Stimulated activated CD8-positive, alpha-beta memory T cell treated with anti-CD3 and anti-CD28 coated beads, Interleukin-12 subunit alpha, Interleukin-12 subunit beta, amount 100 ng/mL, for 4 hours (primary cell): ENCODE measurements at places on chromosomes 7 and 10.

DNA sequence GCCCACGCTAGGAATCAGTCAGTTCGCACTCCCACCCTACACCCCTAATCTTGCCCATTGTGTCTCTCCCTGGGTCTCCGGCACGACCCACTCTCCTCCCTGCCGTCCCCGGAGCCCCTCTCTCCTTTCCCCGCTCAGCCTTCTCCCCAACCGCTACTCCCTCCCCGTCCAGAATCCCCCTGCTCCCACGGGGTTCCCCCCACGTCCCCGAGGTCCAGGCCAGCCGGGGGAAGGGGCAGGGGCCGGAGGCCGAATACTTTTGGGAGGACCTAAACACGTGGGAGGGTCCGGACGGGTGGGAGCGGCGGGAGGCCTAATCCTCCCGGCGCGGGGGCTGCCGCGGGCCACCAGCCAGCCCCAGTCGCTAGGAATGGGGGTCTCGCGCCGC is 560 bp downstream of the RARRES2 start:
- DNase-seq = no peak

- no peak for DNase-seq
Measured at GRCh38 chr10:30722956-30723620, 93.5 kb upstream of the LYZL2 start.

- no peak for DNase-seq
Measured at GRCh38 chr7:141562036-141562435, 10.8 kb downstream of the AGK start.

GRCh38 chr10:98453729-98454128 is 7.0 kb upstream of the HPS1 start:
- DNase-seq = no peak

GRCh38 chr10:119449760-119450461 is 92.6 kb downstream of the RGS10 start:
- no peak for DNase-seq

DNA sequence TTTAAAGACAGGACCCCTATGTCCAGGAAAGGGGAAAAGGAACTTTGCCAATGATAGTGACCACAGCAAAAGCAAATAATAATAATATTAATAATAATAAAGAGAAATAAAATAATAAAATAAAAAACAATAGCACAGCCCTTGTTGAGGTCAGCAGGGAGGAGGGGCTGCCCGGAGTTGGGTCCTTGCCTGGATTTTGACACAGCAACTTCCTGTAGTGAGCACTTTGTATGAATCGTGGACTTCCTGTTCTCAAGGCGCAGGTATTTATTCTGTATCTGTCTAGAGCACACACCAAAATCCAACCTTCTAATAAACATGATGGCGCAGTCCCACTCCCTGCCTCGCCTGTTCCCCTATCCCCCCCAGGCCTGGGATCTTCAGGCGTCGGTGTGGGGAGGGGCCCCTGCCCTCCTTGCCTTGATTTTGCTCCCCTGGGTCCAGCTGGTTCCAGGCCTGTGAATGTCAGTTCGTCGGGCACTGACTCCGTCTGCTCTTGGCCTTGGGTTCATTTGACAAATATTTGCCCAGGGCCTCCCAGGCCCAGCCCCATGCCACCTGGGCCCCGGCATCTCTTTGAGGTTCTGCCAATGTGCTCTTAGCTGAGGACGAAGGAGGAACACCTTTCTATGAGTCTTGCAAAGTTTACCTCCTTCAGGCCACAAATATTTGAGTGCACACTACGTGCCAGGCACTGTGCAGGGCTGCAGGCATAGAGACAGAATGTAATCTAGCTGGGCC is 13.9 kb downstream of the TRIM8 start:
- DNase-seq = no peak

DNA sequence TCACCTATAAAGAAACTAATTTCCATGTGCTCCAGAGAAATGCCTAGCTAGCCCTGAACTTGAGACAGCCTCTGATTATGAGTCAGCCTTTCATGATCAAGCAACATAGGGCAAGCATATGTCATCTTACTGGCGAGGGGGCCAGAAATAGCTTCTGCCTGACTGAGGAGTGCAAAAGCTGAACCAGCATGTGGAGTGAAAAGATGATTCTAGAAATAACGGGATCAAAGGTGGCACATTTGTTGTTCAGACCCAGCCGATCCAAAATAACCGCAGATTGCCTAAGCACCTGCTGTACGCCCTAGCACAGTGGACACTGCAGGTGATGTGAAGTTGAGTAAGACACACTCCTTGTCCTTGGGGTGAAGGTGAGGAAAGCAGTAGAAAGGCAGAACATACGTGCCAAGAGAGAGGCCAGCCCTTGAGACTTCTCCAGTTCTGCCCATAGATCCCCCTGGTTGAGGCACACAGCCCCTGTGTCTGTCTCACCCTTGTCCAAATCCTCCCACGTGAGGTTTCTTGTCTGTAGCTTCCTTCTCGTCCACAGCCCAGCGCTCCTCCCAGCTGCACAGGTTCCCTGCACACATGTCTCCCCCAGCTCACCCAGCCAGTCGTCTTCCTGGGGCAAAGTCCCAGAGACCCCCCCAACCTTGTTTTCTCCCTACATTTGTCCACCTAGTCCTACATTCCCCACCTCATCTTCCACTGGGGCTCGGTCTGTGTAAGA is 2.8 kb upstream of the BCL7B start:
- no peak for DNase-seq

- DNase-seq = no peak
Measured at GRCh38 chr7:137345799-137346449, 2.4 kb upstream of the PTN start.
